ENCODE measurements at places on chromosomes 6 and 20.

DNA sequence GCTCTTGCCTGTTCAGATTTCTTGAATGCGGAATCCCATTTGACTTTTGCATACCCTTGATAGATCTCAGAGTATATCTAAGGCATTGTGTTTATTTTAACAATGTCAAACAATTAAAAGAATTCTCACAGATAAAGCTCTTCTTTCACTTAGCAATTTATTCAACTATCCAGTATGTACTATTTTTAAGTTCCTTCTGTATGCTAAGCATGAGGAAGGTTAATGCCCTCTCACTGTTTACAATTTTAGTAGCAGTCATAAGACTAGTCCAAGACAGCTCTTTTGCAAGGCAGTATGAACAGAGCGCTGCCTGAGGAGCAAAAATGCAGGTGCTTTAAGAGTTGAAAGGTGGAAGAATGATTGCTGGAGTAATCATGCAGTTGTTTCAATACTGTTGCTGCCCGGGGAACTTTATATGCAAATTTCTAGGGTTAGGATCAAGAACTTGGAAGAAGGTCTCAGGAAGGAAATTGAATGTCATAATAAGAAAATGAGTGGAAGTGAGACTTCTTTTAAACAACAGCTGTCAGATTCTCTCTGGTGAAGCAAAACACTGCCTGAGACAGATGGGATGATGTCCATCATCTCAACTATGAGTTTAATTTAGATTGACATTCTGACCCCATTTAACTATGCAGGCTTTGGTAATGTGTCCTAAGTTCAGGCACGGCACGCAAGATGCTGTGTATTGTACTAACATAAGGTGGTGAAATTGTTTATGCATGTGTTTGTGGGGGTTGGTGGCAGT lies 1303.5 kb upstream of the CITED2 start:
- DNase-seq, result no peak

DNA sequence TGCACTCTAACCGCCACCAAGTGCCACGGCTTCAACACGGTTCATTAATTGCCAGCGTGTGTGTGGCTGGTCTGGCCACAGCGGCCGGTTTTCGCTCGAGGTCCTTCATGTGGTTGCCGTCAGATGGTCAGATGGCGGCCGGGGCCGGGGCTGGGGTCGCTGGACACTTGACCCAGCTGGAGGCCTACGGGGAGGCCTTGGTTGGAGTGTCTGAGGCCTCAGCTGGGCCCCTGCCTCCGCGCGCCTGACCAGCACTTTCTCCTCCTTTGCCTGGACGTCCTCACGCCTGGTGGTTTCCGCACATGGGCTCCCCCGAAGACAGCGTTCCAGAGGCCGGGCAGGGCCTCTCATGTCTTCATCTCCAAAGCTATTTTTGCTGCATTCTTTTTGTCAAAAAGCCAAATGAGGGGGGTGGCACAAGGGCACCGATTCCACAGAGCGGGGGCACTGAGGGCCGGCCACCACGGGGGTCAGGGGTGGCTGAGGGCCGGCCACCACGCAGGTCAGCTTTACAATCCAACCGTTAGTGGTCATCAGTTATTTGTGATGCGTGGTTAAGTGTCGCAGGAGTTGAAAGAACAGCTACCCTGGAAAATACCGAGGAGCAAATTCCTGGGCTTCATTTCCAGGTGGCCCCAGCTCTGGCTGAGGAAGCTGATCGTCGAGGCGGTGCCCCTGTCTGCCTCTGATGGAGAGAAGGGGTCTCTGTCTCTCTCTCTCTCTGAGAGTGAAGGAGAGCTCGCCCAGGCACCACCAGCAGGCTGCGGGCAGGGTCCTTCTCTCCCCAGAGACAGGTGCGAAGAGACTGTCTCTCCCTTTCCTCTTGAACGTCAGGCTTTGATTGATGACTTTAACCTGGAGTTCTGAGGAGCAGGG lies 50.5 kb upstream of the FRMD1 start:
- DNase-seq, result no peak

DNA sequence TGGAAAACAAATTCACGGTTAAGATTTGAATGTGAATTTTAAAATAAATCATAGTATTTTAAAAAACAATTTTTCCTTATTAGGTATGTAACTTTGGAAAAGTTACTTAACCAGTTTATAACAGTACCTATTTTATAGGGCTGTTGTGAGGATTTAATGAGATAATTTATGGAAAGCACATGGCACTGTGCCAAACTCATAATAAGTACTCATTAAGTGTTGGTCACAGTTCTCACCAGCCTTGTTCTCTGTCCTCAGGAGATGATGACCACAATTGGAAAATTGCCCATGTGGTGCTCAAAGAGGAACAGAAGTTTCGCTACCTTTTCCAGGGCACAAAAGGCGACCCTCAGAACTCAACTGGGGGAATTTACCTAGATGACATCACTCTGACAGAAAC lies 39.6 kb downstream of the MEP1A start:
- DNase-seq, result no peak

DNA sequence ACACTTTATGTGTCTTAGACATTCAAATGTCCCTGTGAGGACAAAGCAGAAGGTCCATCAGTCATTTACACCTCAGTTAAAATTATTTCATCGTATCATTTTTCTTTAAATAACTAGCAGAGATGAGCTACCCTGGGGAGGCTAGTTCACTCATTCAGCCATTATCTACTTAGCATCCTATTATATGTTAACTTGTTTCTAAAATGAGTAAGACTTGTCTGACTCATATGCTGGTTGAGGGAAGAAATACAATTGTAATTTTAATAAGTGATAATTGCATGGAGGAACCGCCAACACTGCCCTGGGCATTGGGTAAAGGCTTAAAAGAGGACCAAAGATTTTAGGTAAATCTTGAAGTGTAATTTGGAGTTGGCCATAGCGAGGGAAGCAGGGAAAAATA lies 12.4 kb upstream of the PTPRK start:
- no peak for DNase-seq

GRCh38 chr6:43368259-43369160 lies 937 bp downstream of the ZNF318 start:
- DNase-seq, result no peak

DNA sequence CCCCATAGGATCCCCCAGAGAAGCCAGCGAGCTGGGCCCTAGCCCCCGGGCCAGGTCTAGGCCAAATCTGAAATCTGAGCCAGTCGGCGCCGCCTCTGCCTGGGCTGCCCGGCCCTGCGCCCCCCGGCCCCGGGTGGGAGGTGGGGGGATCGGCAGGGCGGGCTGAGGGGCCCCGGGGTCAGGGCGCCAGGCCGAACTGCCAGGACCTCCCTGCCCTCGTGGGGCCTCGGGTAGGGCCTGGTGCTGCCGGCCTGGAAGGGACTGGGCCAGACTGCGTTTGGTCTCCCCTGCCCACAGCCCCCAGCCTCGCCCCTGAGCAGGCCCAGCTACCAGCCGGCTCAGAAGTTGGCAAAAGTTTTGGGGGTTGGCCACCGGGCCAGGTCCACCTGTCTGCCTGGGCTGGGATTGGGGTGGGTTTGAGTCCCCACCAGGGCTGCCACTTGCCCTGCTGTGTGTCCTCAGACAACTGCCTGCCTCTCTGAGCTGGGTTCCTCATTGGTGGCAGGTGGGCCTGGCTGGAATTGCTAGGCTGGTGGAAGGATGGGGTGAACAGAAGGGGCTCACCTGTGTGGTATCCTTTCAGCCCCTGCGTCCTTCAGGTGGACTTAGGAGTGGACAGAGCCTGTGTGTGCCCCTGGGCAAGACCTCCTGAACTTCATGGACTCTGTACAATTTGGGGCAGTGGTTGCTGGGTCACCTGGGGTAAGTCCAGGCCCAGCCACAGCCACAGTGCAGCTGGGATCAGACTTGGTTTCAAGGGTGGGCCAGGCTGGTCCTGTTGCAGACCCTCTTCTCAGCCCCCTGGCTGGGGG lies 801 bp downstream of the SRC start:
- DNase-seq, result no peak

- no peak for DNase-seq
These were observed 34.3 kb upstream of the VEGFA start for GRCh38 chr6:43735642-43736199.

DNA sequence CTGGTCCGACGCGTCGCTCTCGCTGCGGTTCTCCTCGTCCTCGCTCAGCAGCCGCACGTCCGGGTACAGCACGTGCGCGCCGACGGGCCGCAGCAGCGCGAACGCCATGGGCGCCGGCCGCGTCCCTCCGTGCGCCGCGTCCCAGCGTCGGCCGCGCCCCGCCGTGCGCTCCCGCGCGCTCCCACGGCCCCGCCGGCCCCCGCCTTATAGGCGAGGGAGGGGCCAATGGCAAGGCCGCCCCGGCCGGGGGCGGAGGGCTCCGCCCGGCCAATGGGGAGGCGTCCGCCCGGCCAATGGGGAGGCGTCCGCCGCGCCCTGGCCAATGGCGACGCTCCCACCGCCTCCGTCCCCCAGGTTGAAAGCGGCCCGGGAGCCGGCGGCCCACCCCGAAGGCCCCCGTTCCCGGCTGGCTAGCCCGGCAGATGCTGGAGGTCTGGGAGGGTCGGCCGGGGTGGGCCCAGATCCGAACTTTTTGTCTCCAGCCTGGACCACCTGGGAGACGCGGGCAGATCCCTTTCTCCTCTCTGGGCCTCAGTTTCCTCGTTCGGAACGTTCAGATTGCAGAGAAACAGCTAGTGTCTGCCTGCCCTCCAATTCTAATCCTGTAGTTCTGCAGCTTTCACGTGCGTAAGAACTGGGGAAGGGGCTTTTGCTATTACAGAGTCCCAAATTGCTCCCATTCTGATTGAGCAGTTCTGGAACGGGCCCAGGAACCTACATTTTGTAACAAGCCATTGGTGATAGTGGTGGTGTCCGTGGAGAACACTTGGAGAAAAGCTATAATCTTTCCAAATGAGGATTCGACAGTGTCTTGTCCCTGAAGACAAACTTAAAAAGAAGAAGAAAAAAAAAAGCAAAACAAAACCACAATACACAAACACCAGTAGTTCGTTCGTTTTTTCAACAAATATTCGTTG lies at the start of gene TCF15:
TCF15 (minus strand) TSS at position 180 of the 917 bp plus-strand sequence; CDS start at position 108, 72 bp downstream.
- no peak for DNase-seq

DNA sequence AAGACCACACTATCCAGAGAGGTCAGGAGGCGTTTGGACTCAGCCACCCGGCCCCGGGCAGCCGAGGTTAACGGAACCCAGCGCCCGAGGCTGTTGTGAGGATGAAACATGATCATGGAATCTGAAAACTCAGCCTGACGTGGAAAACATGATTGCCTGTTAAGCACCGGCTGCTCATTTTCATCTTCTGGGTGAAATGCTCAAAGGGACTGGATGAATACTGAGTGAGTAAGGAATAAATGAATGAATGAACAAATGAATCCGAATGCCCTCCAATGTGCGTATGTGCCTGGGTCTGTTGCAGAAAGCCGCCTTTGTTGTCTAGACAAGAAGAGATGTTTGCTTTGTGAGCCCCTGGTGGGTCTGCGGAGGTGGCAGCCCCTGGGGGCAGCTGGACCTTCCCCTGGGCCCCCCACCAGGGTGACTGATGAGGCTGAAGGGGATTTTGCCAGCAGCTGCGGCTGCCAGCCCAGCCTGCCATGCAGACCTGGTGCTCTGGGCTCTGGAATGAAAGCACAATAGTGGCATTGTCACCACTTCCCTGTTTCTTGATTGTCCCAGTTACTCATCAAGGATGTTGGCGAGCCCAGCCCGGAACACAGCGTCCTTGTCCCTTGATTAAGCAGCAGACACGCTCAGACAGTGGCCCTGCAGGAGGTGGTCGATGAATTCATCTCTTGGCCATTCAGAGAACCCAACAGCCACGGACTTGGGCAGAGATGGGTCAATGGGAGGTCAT lies 211.1 kb downstream of the ANKRD60 start:
- DNase-seq, result no peak

DNA sequence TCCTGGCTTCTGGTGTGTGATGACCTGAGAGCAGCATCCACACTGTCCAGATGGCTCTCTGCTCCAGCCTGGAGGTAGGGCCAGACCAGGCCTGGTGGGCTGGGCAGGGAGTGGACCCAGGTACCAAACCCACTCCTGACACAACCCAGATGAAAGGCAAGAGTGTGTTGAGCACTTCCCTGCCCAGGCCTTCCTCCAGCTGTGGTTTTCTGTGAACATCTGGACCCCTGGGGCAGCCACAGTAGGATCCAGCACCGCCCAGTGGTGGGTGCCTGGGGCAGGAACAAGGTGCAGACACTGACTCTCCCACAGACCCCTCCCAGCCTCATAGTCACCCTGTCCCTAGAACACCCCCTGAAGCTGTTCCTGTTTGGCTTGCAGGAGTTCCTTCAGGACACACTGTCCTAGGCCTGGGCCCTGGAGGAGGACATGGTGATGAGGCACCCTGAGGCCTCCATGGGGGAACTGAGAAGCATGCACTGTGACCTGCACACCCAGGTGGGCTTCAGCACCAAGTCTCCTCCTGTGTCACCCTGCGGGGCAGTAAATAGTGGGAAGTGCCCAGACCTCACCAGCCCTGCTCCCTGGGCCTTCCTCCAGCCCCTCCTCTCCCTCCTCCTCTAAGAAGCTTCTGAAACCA lies 28.7 kb downstream of the UBD start:
- no peak for DNase-seq

DNA sequence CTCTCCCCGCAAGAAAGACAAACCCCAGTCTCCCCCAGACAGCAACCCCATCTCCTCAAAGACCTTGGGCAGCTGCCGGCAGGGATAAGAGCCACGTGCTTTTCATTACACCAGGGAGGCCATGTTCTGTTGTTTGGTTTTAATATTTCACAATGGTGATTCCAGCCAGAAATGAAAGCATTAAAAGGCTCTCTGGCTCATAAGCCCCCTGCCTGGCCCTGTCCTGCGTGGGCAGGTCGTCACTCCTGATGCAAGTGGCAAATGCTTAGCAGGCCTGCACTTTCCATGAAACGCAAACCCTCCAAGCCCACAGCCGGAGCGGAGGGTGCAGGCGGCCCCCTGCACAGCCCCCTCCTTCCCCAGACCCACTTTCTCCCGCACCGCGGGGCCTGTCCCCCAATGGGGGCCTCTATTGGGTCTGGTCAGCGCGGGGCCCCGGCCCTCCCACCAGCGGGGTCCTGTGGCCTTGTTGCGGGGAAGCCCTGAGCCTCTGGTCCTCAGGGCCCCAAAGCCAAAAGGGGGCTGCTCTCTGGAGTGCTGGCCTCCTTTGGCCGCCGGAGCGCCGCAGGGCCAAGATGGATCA lies 77.2 kb downstream of the TMEM242 start:
- DNase-seq, result no peak

GRCh38 chr6:161963634-161964234 lies 689.9 kb upstream of the AGPAT4 start:
- no peak for DNase-seq

DNA sequence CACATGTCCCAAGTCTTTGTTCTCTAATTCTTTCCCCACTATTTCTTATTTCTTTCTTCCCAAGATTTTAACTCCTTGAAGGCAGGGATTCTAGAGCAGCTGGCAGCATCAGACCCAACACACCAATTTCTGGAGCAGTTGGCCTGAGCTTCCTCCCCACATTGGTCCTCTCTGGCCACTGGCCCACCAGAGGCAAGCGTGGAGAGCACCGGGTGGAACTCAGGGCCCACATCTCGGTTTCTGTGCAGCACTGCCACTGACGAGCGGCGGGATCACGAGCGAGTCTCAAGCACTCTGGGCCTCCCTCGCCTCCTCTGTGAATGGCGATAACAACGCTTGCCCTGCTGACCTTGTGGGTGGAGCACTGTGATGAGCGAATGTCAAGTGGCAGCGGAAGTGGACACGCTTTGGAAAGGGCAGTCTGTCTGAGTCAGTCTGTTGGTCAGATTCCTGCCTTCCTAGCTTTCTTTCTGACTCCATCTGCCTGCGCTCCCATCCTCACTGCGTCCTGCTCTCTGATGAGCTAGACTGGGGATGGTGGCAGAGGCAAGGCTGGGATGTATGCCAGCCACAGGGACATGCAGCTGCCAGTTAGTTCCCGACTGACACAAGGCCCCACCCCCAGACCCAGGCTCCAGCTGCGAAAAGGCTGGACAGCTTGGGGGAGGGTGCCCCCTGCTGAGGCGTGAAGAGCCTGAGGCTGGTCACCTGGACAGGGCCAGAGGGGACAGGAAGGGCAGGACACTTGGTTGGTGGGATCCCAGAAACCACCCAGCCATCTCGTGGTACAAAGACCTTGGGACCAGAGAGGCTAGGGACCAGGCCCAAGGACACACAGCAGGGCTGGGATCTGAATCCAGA lies 4.5 kb upstream of the SPDEF start:
- DNase-seq, result no peak
